ENCODE measurements at places on chromosomes 2 and 18.

DNA sequence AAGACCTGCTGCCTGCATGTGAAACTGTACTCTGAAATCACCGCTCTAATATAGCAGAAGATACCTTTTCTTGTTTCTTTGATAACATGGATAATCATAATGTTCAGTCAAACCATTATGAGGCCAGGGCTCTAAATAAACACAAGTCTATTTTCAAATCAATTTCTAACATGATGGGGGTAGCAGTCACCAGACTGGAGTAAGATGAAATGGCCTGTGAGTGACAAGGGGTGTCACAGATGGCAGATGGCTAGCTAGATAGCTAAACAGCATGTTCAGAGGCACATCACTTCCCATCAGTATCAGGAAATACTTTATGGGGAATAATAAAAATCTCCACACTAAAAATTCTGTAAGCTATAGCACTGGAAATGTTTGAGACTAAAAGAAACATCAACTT is 14.0 kb downstream of the MBD2 start:
- DNase-seq: no peak

DNA sequence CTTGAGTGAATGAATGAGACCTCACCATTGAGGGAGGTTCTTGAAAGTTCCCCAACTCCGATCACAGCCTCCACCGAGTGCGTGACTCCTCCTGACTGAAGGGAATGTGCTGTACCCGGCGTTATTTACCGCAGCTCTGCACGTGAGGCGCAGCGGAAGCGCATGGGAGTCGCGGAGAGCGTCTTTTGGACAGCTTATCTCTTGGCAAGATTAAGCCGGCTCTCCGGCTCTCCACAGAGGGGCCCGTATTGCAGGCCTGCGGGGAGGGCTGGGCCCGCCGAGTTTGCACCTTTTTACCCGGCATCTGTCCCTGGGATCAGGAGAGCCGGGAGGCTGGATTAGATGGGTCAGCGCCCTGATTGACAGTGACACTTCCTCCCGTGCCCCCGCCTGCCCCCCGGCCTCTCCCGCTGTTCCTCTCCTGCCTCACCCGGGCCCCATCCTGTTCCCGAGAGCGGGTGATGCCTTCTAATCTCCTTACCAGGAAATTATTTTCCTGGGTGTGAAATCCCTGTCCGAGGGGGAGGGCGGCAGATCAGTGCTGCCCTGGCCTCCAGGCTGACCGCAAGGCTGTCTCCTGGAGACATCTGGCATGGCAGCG is 176.3 kb downstream of the INHBB start:
- DNase-seq: no peak

GRCh38 chr2:66515743-66516142 is 80.8 kb downstream of the MEIS1 start:
- DNase-seq: no peak

DNA sequence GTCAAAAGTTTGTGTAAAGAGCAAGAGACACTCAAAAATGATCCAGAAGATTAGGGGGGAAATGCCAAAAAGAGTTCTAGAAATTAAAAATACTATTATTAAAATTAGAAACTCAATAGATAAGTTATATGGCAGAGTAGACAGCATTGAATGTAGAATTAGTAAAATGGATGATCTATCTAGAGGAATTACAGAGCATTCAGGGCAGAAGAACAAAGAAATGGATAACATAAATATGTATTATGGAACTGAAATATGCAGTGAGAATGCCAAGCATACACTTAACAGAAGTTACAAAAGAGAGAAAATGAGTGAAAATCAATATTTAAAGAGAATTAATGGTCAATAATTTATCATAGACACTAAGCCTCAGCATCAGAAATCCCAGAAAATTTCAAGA is 33.2 kb upstream of the OR6B3 start:
- DNase-seq: no peak

GRCh38 chr2:127662937-127663565 is 12.3 kb downstream of the LIMS2 start:
- DNase-seq: no peak

- DNase-seq: no peak
Measured at GRCh38 chr2:85394261-85394681, 15.9 kb downstream of the CAPG start.

DNA sequence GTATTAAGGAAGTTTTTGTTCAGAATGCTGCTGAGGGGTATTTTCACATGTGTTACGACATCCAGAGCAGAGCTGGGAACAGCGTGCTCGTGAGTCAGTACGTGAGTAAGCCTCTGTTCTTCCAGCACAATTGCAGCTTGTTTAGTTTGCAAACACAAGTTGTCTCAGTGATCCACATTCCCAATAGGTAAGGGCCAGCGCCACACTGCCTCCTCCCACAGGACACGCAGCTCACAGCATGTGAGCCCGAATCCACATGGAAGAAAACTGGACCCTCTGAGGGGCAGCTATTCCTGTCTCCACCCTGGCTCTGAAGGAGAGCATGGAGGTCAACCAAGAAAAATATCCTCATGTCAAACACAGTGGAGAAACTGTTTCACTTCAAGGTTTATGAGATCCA is 173.9 kb upstream of the PID1 start:
- no peak for DNase-seq

DNA sequence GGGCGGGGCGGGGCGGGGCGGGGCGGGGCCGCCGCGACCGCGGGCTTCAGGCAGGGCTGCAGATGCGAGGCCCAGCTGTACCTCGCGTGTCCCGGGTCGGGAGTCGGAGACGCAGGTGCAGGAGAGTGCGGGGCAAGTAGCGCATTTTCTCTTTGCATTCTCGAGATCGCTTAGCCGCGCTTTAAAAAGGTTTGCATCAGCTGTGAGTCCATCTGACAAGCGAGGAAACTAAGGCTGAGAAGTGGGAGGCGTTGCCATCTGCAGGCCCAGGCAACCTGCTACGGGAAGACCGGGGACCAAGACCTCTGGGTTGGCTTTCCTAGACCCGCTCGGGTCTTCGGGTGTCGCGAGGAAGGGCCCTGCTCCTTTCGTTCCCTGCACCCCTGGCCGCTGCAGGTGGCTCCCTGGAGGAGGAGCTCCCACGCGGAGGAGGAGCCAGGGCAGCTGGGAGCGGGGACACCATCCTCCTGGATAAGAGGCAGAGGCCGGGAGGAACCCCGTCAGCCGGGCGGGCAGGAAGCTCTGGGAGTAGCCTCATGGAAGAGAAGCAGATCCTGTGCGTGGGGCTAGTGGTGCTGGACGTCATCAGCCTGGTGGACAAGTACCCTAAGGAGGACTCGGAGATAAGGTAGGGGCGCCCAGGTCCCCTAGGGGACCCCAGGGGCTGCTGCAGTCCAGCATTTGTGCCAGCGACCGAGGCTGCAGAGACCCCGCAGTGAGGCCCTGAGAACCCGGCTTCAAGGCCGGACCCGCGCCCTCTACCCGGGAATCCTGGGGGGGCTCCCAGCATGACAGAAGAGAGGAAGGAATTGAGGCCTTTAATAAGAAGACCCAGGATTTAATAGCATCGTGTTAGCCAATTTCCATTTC is at the start of gene KHK:
KHK (plus strand) TSS at position 49 of the 870 bp plus-strand sequence; CDS start at position 537, 488 bp downstream.
- DNase-seq: no peak

DNA sequence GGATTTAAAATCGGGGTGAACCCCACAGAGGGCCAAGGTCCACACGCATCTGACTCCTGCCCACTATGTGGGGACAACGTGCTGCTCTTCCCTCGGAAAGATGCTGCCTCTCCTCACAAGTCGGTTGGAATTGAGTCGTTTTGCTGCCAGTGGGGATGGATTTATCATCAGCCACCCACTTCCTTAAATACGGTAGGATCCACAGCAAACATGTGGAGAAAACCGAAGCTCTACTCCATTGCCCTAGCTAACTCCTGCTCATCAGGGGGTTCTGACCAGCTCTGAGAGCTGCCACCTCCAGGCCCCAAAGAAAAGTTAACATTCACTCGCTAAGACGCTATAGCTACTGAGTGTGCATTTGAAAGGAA is 80.9 kb downstream of the CHRNA1 start:
- no peak for DNase-seq

DNA sequence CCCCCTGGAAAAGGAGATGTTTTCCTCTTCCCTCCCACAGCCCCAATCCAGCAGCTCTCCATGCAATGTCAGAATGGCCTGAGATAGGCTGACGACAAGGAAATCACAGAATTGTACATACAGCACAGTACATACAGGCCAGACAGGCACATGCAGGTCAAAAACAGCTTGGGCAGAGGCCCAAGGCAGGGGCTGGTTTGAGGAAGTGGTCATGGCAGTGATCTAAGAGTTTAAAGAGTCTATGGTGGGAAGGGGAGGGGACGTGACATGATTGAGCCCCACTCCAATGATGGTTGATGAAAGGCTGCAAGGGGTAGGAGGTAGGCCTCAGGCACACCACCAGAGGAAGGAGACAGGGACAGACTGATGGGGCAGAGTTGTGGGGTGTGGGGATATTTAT is 4.3 kb downstream of the DCTN1 start:
- DNase-seq: no peak

DNA sequence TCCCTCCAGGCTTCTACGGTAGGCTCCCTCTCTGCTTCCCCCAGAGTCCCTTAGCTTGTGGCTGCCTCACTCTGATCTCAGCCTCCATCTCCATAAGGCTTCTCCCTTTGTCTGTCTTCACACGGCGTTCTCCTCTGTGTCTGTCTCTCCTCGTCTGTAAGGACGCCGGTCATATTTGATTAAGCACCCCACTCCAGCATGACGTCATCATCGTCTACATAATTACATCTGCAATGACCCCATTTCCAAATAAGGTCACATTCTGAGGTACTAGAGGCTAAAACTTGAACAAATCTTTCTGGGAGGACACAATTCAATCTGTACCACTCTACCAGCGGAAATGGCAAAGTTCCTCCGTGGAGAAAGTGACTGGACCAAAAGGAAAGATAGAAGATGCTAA is 8.3 kb upstream of the COL6A3 start:
- DNase-seq: no peak

DNA sequence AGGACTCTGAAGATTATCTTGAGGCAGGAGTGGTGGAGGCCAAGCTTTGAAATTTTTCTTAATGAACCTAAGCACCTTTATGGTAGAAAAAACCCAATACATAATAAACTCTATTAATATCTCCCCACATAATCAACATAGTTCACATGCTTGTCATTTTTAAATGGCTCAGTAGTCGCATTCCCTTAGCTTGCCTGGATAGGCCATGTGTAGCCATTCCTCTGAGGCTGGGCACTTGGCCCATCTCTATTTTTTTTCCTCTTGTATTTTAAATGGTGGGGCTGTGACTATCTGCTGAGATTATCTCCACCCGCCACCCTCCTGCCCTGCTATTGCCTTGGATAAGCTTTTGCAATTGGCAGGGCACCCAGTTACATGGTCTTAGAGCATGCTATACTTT is 143.1 kb downstream of the FHOD3 start:
- DNase-seq: no peak

- no peak for DNase-seq
Measured at GRCh38 chr2:44578471-44579093, 216.8 kb downstream of the CAMKMT start.

DNA sequence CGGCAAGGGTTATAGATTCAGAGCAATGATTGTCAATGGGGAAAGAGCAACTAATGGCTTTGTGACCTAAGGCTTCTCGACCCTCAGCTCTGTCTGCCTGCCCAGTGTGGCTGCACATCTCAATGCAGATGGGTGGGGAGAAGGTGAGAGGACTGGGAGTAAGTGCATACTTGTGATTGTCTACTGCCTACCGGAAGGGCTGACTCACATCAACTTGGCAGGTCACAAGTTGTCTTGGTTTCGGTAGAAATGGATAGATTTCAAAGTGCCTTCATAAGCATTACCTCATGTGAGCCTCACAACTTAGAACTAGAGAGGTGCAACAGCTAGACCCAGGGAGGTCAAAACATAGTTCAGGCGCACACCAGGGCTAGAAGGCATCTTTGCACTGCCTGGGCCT is 29.4 kb downstream of the STAT1 start:
- no peak for DNase-seq

GRCh38 chr2:98088261-98088660 is 1.3 kb downstream of the VWA3B start:
- DNase-seq: no peak

DNA sequence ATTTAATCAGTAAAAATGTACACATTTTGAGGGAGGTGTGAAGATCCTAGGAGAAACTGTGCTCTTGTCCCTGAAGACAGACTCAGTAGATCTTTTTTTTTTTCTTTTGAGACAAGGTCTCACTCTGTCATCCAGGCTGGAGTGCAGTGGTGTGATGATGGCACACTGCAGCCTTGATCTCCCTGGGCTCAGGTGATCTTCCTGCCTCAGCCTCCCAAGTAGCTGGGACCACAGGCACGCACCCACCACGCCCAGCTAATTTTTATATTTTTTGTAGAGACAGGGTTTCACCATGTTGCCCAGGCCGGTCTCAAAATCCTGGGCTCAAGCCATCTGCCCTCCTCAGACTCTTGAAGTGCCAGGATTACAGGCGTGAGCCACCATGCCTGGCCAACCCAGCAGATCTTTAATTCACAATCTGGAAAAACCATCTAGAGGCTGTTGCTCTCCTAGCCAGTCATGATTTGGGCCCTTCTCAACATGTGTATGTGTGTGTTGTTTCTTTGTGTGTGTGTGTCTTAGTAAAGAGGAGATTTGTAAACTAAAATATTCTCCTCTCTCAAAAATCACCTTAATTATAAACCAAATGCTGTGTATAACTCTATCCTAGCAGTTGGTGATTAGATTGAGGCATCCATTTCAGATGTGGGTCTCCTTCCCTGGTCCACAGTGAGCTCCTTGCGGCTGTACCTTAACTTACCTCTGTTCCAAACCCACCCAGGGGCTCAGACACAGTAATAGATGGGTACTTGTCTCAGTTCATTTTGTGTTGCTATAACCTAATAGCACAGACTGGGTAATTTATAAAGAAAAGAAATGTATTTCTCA is 3.9 kb upstream of the MYCN start:
- DNase-seq: no peak

- DNase-seq: no peak
Measured at GRCh38 chr18:49546719-49547273, 15.1 kb upstream of the LIPG start.

DNA sequence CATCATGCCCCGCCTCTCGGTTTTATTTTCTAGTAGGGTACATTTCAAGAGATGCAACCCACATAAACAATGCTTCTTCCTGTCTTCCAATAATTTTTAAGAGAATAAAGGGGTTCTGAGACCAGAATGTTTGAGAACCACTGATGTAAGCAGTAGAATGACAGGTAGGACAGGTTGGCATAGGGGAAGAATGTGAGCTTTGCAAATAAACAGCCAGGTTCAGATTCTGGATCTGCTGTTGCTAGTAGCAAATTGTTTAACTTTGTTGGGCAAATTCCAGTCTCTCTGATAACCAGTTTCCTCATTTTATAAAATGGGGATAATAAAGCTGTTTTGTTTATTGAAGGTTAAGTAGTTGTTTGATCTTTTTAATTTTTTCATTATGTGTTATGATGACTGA is 32.8 kb downstream of the SOCS6 start:
- no peak for DNase-seq

GRCh38 chr2:191143791-191144190 is 7.0 kb downstream of the STAT4 start:
- no peak for DNase-seq

GRCh38 chr2:108253106-108253505 is 13.3 kb downstream of the SULT1C3 start:
- DNase-seq: no peak

GRCh38 chr2:109046925-109047508 is 58.0 kb upstream of the EDAR start:
- DNase-seq: no peak

All from stimulated activated CD8-positive, alpha-beta memory T cell treated with anti-CD3 and anti-CD28 coated beads, Interleukin-4, amount 100 ng/mL, for 1 hour (primary cell).